ENCODE measurements at places on chromosomes 4 and X.

DNA sequence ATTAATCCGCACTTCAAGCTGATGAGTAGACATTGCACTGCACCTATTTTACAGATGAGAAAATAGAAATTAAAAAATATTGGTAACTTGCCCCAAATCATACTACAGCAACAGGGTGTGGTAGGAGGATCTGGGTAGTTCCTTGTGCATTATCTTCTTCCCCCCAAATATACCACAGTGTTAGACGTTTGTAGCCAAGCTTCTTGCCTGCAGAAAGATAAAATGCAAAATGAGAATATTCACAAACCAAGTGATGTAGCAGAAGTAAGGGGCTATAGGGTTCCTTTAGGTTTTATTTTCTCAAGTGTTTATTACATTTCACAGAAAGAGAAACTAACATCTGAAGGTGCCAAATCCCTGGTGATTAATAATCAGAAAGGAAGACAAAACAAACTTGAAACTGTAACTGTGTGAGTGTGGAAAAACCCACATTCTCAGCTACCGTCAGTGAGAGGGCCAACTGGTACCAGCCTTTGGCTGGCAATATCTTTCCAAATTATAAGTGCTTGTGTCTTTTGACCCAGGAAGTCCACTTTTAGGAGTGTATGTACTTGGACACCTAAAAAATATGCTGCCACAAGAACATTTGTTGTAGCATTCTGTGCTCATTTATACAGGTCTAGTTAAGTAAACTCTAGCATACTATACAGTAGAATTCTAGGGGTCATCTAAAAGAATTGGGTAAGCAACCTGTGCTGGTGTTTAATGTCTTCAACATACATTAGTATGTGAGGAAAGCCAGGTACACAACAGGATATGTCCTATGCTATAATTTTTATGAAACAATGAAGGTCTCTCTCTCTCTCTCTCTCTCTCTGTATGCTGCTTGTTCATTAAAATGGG, 6.7 kb upstream of the CD38 start:
- DNase-seq = no peak

GRCh38 chr4:107712236-107712635, 7.8 kb downstream of the PAPSS1 start:
- DNase-seq = no peak

DNA sequence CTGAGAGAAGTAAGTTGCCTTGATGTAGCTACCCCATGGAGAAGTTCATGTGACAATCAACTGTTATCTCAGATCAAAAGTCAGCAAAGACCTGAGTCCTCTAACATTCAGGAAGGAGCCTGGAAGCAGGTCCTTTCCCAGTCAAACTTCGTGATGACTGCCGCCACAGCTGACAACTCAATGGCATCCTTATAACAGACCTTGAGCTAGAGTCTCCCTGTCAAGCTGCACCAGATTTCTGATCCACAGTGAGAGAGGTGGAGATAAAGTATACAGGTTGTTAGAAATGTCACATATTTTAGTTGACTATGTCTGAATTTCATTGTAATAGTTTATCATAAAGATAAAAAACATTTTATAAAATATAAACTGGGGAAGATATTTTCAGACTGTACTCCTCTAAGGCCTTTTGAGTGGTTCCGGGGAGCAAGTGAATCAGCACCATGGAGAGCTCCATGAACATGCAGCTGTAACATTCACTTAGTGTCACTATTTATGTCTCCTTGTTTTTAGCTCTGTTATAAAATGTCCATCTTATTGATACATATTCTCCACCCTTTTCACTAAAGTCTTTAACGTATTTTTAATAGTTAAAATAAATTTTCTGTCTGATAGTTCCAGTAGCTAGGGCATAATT, 1653.5 kb upstream of the AGA start:
- no peak for DNase-seq

GRCh38 chrX:133645256-133645655, 230.0 kb upstream of the GPC4 start:
- DNase-seq = no peak

- no peak for DNase-seq
These were observed 103.8 kb downstream of the TBC1D19 start for GRCh38 chr4:26687728-26688127.

DNA sequence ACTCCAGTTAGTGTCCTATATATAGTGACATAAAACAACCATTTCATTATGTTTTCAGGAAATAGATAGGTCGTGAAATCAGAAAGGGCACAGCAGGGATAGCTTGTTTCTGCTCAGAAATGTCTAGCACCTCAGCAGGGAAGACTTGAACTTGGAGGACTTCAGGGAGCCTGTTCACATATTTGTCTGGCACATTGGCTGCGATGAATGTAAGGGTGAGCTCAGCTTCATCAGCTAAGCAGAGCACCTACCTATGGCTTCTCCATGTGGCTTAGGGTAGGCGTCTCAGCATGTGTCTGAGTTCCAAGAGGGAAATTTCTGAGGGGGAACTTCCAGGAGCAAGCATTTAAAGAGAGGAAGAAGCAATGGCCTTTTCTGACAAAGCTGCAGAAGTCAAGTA, 126.2 kb downstream of the PCDH10 start:
- no peak for DNase-seq

DNA sequence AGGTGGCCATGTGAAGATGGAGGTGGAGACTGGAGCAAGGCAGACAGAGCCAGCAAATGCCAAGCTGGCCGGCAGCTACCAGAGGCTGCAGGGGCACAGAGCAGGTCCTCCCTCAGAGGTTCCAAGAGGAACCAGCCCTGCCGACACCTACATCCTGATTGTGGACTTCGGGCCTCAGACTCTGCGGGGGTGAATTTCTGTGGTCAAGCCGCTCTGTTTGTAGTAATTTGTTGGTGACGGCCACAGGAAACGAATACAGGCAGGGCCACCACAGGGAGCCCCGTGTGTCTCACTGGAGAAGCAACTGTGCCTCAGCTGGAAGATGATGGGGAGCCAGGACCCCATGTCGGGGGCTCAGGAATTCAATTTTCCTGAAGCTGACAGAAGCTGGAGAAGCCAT, 28.3 kb downstream of the ZFYVE28 start:
- no peak for DNase-seq

- no peak for DNase-seq
These were observed 81.9 kb upstream of the PDHA2 start for GRCh38 chr4:95758001-95758400.

DNA sequence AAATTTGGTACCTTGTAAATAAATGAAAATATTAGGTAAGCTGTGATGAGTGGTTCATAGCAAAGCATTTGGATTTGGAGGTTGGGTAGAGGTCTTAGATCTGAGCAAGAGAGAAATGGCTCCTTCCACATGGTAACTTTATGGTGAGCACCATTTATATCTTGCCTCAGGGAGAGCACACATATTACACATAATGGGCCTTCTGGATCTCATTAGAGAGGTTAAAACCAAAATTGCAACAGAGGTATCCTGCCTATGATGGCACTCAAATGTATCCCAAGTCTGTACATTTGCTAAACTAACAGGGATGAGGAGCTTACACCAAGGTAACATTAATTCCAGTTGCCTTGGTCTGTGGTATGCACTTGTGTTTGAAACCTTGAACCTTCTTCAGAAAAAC, 87.1 kb upstream of the PUDP start:
- no peak for DNase-seq

DNA sequence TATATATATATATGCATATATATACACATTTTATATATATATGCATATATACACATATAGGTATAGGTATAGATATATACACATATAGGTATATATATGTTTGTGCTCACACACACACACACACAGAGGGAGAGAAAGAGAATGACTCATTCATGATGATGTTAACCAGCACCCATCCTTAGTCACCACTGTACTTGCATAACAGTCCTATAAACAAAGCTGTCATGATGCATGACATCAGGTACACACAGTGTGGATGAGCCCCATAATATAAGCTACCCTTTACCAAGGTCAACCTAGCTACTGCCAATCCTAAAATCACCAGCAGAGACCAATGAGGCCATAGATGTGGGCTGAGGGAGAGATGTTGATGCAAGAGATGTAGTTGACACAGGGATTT, 1408.0 kb downstream of the RAPGEF2 start:
- DNase-seq = no peak

- no peak for DNase-seq
These were observed 13.8 kb upstream of the CLDN34 start for GRCh38 chrX:9953396-9953795.

- no peak for DNase-seq
These were observed 1963.1 kb upstream of the TENM3 start for GRCh38 chr4:180280076-180280475.

- no peak for DNase-seq
These were observed 433.6 kb downstream of the MAGEB5 start for GRCh38 chrX:26649534-26649933.

GRCh38 chr4:72557021-72557420, 12.0 kb downstream of the ADAMTS3 start:
- DNase-seq = no peak
